ENCODE measurements at places on chromosomes 3 and 15.

- no peak for DNase-seq
Measured at GRCh38 chr3:88433568-88433967, 283.8 kb downstream of the C3orf38 start.

- DNase-seq = no peak
Measured at GRCh38 chr3:15541371-15541770, 19.9 kb upstream of the COLQ start.

DNA sequence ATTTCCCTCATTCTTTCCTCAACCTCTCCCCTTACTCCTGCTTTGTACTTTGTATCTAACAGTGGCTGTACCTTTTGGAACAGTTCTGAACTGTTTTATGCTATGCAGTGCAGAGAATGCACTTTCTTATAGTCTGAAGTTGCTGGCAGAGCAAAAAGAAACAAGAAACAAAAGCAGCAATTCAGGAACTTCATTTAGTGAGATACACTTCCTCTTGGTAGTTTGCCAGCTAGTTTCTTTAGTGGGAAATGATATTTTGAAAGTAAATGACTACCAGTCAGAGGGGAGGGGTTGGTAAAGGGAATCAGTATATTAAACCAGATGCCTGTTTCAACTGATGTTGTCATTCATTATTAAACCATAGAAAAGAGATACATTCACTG, 55.0 kb upstream of the CHD2 start:
- no peak for DNase-seq

- DNase-seq = no peak
Measured at GRCh38 chr3:100151024-100151707, 36.9 kb upstream of the FILIP1L start.

GRCh38 chr15:83304861-83305703, 20.6 kb upstream of the BNC1 start:
- no peak for DNase-seq

DNA sequence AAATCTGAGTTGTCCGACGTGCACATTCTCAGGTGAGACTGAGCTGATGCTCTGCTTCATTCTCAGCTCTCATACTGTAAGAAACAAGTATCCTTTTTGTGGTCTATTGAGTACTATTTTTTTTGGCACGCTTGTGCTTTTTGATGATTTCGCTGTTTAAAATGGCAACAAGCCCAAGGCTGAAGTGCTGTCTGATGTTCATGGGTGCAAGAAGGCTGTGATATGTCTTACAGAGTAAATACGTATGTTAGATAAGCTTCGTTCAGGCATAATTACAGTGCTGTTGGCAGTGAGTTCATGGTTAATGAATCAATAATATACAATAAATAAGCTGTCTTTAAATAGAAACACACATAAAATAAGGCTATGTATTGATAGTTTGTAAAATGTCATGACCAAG, 27.2 kb downstream of the AQR start:
- DNase-seq = no peak

- no peak for DNase-seq
Measured at GRCh38 chr3:177776661-177777101, 579.4 kb upstream of the TBL1XR1 start.

GRCh38 chr3:44019736-44020135, 221.9 kb upstream of the TOPAZ1 start:
- DNase-seq = no peak

DNA sequence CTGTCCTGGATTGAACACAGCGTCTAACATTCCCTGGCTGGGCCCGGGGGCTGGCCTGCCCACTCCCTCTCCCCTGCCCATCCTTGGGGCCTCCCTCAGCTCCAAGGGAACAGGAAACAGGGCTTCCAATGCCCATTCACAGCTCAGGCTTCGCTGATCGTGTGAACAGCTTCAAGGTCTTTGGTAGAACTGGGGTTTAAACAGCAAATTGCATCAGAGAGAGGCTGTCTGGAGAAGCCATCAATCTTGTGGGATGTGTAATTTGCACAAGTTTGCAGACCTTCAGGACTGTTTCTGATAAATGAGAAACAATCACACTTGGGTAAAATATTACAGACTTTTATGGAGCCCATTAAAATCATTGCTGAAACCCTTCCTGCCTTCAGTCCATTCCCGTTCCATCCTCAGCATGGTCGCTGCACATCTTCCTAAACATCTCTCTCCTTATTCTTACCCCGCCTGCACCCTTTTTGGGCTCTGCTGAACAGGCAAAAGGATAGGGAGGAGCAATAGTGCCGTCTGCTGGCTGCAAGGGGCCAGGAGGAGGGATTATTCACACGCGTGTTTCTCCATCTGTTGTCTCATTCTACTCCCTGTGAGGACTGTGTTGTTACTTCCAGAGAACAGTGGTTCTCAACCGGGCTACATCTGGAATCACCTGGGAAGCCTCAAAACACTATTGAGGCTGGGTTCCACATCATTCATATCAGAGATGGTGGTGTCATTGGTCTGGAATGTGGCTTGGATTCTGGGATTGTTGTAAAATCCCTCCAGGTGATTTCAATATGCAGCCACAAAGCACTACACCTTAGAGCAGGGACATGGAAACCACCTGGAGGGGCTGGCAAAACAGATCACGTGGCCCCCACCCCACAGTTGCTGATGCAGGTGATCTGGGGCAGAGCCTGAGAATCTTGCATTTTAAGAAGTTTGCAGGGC, 116.3 kb downstream of the CLSTN2 start:
- no peak for DNase-seq

- no peak for DNase-seq
Measured at GRCh38 chr3:22364851-22365250, 613.8 kb upstream of the ZNF385D start.

DNA sequence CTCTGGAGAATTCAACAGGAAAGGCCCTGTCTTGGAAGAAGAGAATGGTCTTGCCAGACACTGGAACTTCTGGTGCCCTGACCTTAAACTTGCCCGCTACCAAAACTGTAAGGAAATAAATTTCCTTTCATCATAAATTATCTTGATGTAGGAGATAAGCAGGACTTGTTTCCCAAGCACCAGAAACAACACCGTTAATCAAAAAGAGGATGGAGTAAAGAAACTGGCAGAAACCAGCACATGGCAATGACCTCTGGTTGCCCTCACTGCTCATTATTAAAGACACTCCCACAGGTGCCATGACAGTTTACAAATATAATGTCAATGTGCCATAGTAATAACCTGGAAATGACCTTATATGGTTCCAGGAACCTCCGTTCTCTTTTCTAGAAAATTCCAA, 426.1 kb downstream of the EDEM1 start:
- no peak for DNase-seq

GRCh38 chr3:11010426-11011165, 18.0 kb downstream of the SLC6A1 start:
- no peak for DNase-seq

- DNase-seq = no peak
Measured at GRCh38 chr3:164641071-164641470, 437.2 kb downstream of the SI start.

GRCh38 chr3:23999012-23999641, 54.0 kb downstream of the NR1D2 start:
- no peak for DNase-seq

DNA sequence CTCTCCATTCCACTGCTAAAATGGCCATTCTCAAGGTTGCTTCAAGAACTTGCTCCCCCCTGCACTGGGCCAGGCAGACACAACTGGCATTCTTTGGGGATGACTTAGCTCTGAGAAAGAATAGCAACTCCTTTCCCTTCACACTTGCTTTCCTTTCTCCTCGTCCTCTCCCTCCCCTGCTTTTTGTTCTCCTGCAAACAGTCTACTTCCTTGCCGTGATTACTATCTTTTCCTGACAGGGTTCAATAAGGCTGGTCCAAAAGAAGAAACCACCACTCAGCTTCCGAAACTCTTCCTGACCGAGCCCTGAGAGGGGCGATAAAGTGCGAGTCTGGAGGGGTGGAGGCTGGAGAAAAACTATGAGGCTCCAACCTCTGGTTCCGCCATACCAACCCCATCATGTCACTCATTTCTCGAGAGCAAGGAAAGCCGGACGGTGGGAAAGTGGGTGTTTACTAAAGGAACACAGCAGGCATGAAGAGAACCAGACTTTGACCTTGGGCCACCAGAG, 5.0 kb downstream of the AMOTL2 start:
- DNase-seq = no peak

- DNase-seq = no peak
Measured at GRCh38 chr15:45594835-45595530, 7.8 kb downstream of the BLOC1S6 start.

- DNase-seq = no peak
Measured at GRCh38 chr3:152277198-152277597, 8.5 kb downstream of the MBNL1 start.

DNA sequence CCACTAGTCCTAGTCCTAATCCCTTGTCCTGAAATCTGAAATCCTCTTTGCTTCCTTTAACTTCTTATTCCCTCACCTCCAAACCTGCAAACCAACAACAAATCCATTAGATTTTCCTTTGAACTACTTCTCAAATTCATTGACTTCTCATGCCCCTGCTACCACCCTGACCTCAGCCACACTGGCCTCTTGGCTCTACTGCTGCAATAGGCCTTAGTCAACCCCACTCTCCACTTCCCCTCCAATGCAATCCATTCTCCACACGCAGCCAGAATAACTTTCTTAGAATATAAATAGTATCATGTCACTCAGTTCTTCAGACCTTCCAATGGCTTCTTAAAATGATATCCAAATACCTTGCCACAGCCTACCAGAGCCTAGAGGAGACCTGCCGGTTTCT, 131.1 kb upstream of the GADL1 start:
- no peak for DNase-seq

- DNase-seq = no peak
Measured at GRCh38 chr15:79380755-79381497, 51.2 kb upstream of the MINAR1 start.

GRCh38 chr3:21484828-21485144, 266.2 kb downstream of the ZNF385D start:
- DNase-seq = no peak

DNA sequence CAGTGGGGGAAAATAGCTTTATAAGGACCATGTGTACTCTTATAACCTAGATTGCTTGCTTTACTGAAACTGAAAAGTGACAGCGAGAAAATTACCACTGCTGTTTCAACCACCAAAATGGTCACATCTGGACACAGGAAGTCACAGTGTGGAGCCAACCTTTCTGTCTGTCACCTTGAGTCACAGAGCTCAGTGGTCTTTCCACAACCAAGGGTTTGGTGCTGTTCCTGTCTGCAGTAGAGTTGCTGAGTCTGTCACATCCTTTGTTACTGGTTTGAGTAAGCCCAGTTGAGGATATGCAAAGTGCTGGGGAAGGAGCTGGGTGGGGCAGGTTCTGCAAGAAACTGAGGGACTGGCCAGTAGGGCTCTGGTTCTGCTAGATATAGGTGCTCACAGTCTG, 139.1 kb upstream of the EIF1B start:
- DNase-seq = no peak

DNA sequence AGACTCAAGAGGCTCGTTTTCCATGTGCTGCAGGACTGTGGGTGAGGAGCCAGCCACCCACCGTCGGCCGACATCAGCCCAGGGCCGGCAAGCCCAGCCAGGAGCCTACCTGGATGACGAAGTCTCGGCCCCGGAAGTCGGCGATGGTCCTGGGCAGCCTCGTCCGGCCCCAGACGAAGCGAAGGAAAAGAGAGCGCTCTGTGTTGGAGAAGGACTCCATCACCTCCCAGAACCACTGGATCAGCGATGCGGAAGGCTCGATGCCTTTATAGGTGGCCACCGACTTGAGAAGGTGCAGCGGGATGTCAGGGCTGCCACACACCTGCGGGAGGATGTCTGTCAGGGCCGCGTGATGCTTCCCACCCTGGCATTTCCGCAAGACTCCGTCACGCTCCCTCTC, 13.8 kb upstream of the OCA2 start:
- no peak for DNase-seq

GRCh38 chr3:175211466-175211865, 352.3 kb downstream of the NAALADL2 start:
- no peak for DNase-seq

DNA sequence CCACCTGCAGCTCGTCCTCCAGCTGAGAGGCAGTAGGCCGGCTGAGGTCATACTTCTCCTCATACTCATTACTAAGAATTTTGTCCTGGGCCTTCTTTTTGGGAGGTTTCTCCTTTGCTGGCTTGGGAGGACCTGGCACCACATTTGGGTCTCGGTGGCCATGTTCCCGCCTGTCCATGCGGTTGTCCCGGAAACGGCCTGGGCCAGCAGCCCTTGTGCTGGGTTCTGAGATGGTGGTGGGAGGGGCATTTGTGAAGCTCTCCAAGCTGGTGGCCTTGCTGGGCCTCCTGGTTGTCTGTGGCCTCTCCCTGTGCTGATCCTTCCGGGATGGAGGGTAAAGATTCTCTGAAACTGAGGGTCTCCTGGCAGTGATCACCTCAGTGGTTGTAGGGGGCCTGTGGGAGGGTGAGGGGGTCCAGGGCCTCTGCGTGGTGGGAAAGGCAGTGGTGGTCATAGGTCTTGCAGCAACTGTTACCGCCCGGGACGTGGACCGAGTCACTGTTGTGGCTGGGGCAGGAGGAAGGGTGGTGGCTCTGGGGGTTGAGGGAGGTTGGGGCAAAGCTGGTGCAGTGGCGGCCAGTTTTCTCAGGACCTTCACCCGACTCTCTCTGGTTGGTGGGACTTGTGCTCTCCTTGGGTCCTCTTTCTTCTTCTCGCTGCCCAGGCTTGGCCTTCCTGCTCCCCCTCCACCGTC, 2.5 kb downstream of the CCDC80 start:
- no peak for DNase-seq

- DNase-seq = no peak
Measured at GRCh38 chr3:73772076-73772886, 147.5 kb upstream of the PDZRN3 start.

GRCh38 chr3:124851136-124851535, 36.0 kb downstream of the ITGB5 start:
- DNase-seq = no peak

- no peak for DNase-seq
Measured at GRCh38 chr3:61547625-61548024, 13.7 kb upstream of the PTPRG start.

DNA sequence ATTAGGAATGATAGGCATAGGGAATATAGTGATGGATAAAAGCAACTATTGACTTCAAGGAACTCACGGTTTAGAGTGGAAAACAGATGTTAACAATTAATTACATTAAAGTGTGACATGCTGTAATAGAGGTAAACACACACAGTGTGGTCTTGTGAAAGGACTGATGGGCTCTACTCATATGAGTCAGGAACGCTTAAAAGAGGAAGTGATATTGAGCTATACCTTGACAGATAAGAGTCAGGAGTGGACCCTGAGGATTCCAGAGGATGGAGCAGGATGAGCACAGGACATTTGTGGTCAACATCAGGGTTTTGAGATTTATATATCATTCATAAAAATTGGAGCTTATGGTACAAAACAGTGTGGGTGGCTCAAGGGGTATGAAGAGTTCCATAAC, 11.0 kb downstream of the EXOG start:
- DNase-seq = no peak

Measured in cerebellar nuclear complex (tissue), 1 donor.